Osteocyte (in vitro differentiated cells): ENCODE measurements at places on chromosomes 4 and X. TPM values are rescaled to one million over a fixed set of nuclear protein-coding genes. Genes with fewer than 3 reads are reported as not detected.
A peak's percentile ranks its signal among the peaks of the same experiment; 100 is the strongest.

CSN1S1 gene
- total RNA-seq = not detected in 2 replicates

EDA gene
- total RNA-seq = not detected in 2 replicates

APEX2 gene
- 12.7 and 13.6 TPM in 2 replicates for total RNA-seq

GPR119 gene
- not detected in 2 replicates for total RNA-seq

VCX2 gene
- total RNA-seq = not detected in 2 replicates

ZNF157 gene
- total RNA-seq = 0.13 and 0.16 TPM in 2 replicates

WAS gene
- total RNA-seq = 0.19 and 0.39 TPM in 2 replicates

RAI2 gene
- 0.27 and 0.34 TPM in 2 replicates for total RNA-seq

STX18 gene
- 26.7 and 29.7 TPM in 2 replicates for total RNA-seq

GPR143 gene
- total RNA-seq = 0.43 TPM in 1 of 2 replicates, not detected in the other

PPP2R2C gene
- not detected in 2 replicates for total RNA-seq

C1QTNF7 gene
- not detected in 2 replicates for total RNA-seq

ZGRF1 gene
- 5.6 and 6.8 TPM in 2 replicates for total RNA-seq

DNA sequence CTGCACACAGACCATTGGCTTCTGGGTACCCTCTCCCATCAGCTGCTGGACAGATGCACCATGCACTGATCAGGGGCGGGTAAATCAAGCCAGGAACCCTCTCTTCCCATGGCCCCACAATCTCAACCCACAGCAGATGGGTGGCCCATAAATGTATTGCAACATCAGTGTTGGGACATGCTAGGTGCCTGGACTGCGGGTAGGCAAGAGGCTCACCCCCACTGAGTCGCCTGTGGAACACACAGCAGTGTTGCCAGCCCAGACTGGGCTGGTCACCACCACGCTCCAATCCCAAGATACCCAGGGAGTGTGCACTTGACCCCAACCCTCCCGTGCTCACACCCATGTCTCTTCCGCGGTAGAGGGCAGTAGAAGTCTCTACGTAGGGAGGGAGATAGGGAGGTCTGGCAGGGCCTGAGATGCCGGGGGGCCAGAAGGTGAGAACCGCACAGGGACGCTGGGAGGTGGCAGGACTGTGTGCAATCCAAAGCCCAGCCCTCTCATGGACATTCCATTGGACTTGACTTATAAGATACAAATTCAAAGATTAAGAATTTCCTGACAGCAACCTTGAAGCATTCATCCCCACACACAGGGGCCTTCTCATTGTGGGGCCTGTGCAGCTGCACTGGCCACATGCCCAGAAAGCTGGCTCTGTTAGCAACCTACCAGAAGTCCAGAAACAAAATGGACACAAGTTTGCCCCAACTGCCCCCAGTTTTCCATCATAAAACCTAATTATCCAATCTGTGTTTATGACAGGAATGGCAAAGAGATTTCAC, 183.7 kb downstream of the NSUN7 start:
- no peaks in the 10 kb centered on the region for H3K27me3 ChIP-seq
- H3K4me3 ChIP-seq = no peak overlapping the region
- H3K36me3 ChIP-seq = peaks cover 10% of the 10 kb centered on the region
- peaks cover 16% of the 10 kb centered on the region for H3K4me1 ChIP-seq

GRCh38 chr4:40333921-40334352, 1.2 kb upstream of the CHRNA9 start:
- peaks cover 19% of the 10 kb centered on the region for H3K4me1 ChIP-seq
- H3K27ac ChIP-seq = peak overlapping the region; percentile 15
- no peaks in the 10 kb centered on the region for H3K36me3 ChIP-seq
- no peak overlapping the region for H3K4me3 ChIP-seq
- DNase-seq = no peak

GRCh38 chrX:48904626-48905025, 6.8 kb downstream of the SLC35A2 start:
- H3K27ac ChIP-seq = no peak overlapping the region
- no peaks in the 10 kb centered on the region for H3K4me1 ChIP-seq
- H3K27me3 ChIP-seq = no peaks in the 10 kb centered on the region
- no peak overlapping the region for H3K4me3 ChIP-seq
- H3K36me3 ChIP-seq = peaks cover 15% of the 10 kb centered on the region

DNA sequence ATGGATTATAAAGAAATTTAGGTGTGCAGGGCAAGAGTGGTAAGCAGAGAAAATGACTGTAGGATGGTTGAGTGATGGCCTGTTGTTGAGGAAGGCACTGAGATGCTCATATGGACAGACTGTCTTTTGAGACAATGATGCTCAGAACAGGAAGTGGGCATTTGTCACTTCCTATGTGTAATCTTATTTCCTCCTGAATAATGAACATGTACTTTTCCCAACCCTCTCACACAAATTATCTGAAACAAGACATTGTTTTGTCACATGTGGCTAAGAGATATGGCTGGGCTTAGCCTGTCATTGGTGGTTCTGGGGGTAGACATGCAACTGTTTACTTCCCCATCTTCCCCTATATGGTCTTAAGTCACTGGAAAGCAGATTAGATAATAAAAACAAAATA, 240.5 kb downstream of the CFAP47 start:
- no peak overlapping the region for H3K27ac ChIP-seq
- H3K27me3 ChIP-seq = no peaks in the 10 kb centered on the region

GRCh38 chr4:64796581-64796980, 387.3 kb upstream of the TECRL start:
- no peaks in the 10 kb centered on the region for H3K4me1 ChIP-seq
- no peak for DNase-seq
- H3K27ac ChIP-seq = no peak overlapping the region
- peaks cover 23% of the 10 kb centered on the region for H3K27me3 ChIP-seq
- H3K4me3 ChIP-seq = no peak overlapping the region

DNA sequence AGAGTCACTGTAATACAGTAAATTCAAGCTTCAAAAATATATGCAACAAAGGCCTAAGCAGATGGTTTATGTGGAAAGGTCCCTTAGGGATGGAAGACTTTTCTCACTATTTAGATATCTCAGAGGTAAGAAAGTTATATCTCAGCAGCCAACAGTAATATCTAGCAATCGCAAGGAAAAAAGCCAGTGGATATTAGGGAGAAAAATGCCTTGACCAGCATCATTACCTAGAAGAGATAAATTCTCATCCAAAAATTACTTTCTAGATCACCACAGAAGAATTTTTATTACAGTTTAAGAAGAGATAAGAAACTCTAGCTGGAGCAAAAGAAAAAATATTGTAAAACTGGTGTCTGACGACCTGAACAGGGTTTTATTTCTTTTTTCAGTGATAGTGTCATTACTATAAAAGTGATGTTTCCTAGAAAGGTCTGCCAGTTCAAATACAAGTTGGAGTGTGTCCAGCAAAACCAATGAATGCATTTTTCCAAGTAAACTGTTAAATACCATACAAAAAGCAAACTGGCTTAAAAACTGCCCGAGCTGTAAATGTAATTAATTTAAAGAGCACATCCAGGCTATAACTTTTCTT, 100.0 kb downstream of the ATP11C start:
- H3K36me3 ChIP-seq = no peaks in the 10 kb centered on the region
- H3K27me3 ChIP-seq = no peaks in the 10 kb centered on the region
- no peak for DNase-seq
- peak overlapping the region; percentile 68 for H3K27ac ChIP-seq

DNA sequence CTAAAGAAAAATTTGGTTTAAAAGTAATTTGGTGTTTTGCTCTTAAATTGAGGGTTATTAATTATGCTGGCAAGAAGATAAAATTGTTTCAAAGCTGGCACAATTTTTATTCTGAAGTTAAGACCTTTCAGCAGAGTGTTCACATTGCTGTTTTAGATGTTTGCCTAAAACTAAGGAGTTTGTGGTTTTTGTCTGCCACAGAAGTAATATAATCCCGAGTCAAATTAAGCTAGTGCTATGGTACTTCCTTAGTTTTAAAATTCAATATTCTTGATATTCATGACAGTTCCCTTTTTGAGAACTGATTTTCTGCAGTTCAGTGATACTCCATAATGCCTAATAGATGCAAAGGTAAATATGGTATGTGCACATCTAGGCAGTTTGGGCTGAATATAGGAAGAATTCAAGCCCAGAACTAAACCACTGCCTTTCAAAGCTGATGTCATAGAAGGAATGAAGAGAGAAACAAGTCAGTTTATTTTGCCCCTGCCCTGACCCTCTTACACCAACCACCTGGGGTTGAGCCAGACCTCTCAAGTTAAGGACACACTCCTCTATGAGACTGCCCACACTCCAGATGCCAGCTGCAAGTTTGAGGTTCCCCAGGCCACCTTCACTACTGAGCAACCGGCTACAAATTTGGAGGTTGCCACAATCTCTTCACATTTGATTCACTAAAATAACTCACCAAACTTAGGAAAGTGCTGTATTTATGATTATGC, 32.1 kb upstream of the VEGFC start:
- no peaks in the 10 kb centered on the region for H3K36me3 ChIP-seq
- no peak overlapping the region for H3K4me3 ChIP-seq
- H3K27me3 ChIP-seq = no peaks in the 10 kb centered on the region

DNA sequence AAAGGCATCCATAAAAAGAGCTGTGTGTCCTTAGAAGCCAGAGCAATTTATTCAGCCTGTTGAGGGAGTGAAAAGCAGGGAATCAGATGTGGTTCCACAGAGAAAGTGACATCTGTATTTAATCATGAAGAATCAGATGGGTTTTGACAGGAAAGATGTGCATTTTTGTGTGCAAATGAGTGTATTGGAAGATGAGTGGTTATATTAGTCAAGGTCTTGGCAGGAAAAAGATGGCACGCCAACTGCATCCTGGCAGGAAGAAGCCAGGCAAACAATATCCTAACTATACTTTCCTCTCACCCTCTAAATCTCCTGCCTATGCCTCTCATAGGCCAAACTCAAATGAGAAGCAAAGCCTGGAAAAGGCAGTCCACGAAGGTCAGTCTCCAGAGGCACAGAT, 59.1 kb downstream of the SCFD2 start:
- DNase-seq = no peak
- no peak overlapping the region for H3K27ac ChIP-seq
- H3K4me3 ChIP-seq = no peak overlapping the region
- H3K4me1 ChIP-seq = peaks cover 20% of the 10 kb centered on the region
- peaks cover 4% of the 10 kb centered on the region for H3K36me3 ChIP-seq

GRCh38 chrX:47933946-47934345, 69.8 kb downstream of the ZNF182 start:
- no peaks in the 10 kb centered on the region for H3K36me3 ChIP-seq
- no peaks in the 10 kb centered on the region for H3K27me3 ChIP-seq
- H3K4me1 ChIP-seq = no peaks in the 10 kb centered on the region
- no peak overlapping the region for H3K27ac ChIP-seq

DNA sequence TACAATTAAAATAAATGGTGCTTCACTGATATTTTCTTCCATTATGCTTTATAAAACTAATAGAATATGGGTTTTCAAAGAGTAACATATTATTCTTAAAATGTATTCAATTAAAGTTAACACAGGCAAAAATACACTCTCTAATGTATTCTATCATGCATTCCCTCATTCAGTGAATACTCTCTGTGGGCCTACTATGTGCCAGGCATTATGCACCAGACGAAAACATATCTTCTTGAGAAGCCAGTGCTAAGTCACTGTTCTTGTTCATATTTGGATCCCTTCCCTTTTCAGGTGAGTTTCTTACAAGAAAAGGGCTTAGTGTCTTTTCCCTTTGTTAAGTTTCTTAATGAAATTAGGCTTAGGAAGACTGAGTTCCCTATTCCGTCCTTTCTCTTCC, 58.1 kb downstream of the NAF1 start:
- no peaks in the 10 kb centered on the region for H3K36me3 ChIP-seq
- no peak overlapping the region for H3K4me3 ChIP-seq
- no peaks in the 10 kb centered on the region for H3K4me1 ChIP-seq
- no peaks in the 10 kb centered on the region for H3K27me3 ChIP-seq

GRCh38 chr4:47694322-47694721, 143.5 kb downstream of the CORIN start:
- H3K4me1 ChIP-seq = no peaks in the 10 kb centered on the region
- peaks cover 69% of the 10 kb centered on the region for H3K27me3 ChIP-seq
- no peaks in the 10 kb centered on the region for H3K36me3 ChIP-seq
- no peak overlapping the region for H3K4me3 ChIP-seq
- no peak overlapping the region for H3K27ac ChIP-seq
- no peak for DNase-seq

DNA sequence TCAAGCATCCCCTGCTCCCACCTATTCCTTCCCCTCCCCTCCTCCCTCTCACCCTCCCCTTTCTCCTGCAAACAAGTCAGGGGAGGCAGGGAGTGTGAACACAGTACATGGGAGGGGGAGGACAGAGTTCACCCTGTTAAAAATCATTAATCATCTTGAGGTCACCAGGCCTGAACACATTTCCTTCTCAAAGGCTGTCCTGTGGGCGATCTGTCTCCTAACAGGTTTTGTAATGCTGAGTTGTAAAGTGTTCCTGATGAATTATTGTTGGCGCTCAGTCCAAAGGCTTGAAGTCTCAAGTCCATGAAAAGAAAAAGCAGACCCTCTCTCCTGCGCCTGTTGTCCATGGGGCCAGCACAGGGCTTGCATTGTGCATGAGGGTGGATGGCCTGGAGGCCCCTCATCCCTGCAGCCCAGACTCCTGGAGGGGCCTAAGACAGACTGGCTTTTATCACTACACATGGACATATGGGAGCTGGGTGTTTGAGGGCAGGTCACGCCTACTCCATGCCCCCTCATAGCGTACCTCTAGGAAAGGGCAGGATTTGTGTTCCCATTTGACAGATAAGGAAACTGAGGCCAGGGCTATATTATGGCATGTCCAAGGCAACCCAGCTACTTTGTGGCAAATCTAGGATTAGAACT, 189.1 kb downstream of the RAB28 start:
- no peak for DNase-seq
- H3K27ac ChIP-seq = no peak overlapping the region

DNA sequence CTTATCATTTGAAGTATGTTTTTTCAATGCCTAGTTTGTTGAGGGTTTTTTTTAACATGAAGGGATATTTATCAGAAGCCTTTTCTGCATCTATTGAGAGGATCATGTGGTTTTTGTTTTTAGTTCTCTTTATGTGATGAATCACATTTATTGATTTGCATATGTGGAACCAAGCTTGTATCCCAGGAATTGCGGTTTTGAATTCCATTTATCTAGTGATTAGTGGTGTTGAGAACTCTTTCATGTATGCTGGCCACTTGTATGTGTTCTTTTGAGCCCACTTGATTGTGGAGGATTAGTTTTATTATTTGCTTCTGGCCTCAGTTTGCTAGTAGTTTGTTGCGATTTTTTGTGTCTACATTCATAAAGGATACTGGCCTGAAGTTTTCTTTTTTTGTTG, 85.0 kb upstream of the CNKSR2 start:
- no peaks in the 10 kb centered on the region for H3K36me3 ChIP-seq
- no peak for DNase-seq
- H3K27me3 ChIP-seq = no peaks in the 10 kb centered on the region
- no peaks in the 10 kb centered on the region for H3K4me1 ChIP-seq
- no peak overlapping the region for H3K4me3 ChIP-seq
- no peak overlapping the region for H3K27ac ChIP-seq

- H3K4me3 ChIP-seq = no peak overlapping the region
- peaks cover 13% of the 10 kb centered on the region for H3K4me1 ChIP-seq
- no peaks in the 10 kb centered on the region for H3K36me3 ChIP-seq
- no peak for DNase-seq
- H3K27ac ChIP-seq = no peak overlapping the region
These were observed 163.2 kb upstream of the ETNPPL start for GRCh38 chr4:108926061-108926460.

DNA sequence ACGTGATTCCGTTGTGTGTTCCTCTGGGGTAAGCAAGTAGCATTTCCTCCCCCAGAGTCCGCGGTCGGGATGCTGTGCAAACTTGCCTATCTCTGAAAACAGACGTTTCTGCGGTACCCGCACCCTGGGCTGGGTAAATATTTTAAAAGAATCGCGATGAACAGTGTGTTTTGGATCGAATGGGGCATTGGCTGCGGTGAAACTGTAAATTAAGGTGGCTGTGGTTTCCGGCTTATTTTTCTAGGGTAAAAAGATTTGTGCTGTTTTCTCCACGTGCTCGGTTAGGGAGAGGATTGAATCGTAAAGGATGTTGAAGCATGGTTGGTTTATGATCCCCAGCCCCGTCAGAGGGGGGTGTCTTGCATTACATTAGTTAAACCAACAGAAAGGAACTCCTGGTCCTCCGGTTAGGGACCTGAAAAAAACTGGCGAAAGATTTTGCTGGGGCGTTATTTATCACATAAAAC, 1.2 kb downstream of the HHIP start:
- H3K27ac ChIP-seq = peak overlapping the region; percentile 5
- H3K36me3 ChIP-seq = no peaks in the 10 kb centered on the region
- peak overlapping the region; percentile 91 for H3K4me3 ChIP-seq
- H3K27me3 ChIP-seq = peaks cover 5% of the 10 kb centered on the region
